ENCODE measurements at places on chromosomes 1 and 21. TPM values are rescaled to one million over a fixed set of nuclear protein-coding genes. Genes with fewer than 3 reads are reported as not detected.

The HDGF gene
- 144 TPM for total RNA-seq

The ANGPTL3 gene
- total RNA-seq = not detected

The NBPF4 gene
- not detected for total RNA-seq

The GADD45A gene
- 16.4 TPM for total RNA-seq

The B3GALT5 gene
- total RNA-seq = not detected
